Fibroblast of upper back skin (primary cell): ENCODE measurements at places on chromosomes 4 and X.

DNA sequence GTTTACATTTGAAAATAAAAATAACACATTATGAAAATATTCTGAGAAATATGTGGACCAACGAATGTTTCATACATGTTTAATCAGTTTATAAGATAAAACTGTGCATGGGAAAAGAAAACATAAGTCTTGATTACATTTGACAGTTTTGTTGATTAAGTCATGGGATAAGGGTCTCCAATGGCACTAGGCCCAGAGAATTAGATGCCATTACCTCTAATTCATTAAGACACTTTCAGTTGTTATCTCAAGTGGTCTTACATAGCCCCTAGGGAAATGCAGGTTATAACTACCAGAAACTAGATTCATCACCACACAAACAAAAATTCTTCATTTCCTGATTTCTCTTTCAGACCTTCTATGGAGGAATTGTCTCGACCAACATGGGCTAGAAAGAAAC is 300.8 kb downstream of the PCDH7 start:
- no peak for DNase-seq

- no peak for DNase-seq
Observed at GRCh38 chrX:107429090-107429489, 20.4 kb upstream of the FRMPD3 start.

- DNase-seq = peak; percentile 81
Observed at GRCh38 chrX:31228415-31228832, 156.6 kb upstream of the FTHL17 start.

DNA sequence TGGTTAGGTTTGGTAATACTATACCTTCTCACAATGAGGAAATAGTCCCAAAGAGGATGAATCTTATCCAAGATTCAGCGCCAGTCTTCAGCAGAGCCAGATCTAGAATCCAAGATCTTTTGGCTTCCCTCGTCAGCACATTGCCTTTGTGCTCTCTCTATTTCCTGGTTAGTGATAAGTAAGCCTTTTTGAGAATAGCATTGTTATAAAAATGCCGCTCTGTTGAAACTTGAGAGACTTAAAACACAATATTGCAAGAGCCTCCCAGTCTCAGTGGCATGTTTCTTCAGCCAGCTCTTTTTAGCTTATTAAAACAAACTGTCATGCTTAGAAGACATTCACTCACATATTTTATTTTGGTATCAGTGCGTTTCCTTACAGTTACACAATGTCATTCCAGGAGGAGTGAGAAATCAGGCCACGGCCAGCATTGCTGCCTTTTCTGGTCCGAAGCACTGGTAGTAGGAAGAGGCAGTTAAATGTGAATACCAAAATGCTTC is 141.4 kb downstream of the KLHL8 start:
- peak; percentile 57 for DNase-seq

GRCh38 chr4:56570041-56570440 is 64.5 kb downstream of the ARL9 start:
- DNase-seq = peak; percentile 1

DNA sequence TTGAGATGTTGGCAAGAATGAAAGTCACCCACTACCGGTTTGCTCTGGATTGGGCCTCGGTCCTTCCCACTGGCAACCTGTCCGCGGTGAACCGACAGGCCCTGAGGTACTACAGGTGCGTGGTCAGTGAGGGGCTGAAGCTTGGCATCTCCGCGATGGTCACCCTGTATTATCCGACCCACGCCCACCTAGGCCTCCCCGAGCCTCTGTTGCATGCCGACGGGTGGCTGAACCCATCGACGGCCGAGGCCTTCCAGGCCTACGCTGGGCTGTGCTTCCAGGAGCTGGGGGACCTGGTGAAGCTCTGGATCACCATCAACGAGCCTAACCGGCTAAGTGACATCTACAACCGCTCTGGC is 12.3 kb downstream of the RPL9 start:
- DNase-seq = no peak

- peak; percentile 44 for DNase-seq
Observed at GRCh38 chr4:38782452-38783108, at the start of gene TLR10. Gene TLR10, minus strand, starts transcription at chr4:38782990. Its CDS starts 7,400 bp downstream, at chr4:38775590.

DNA sequence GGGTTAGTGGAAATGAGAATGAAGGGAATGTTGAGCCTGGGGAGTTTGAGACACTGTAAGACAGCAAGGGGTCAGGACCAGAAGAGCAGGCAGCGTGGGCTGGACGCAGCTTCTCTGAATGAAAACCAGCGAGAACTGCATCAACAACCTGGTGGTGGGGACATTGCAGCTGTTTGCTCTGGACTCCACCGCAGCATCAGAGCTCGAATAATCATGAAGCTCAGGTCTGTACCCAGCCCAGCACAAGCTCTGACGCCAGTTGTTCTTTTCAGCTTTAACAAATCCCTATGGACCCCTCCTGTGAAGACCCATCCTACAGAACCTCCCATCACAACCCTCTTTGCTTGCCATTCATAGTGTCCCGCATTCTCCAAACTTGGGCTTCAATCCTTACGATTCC is 106.8 kb upstream of the PNPLA4 start:
- no peak for DNase-seq

DNA sequence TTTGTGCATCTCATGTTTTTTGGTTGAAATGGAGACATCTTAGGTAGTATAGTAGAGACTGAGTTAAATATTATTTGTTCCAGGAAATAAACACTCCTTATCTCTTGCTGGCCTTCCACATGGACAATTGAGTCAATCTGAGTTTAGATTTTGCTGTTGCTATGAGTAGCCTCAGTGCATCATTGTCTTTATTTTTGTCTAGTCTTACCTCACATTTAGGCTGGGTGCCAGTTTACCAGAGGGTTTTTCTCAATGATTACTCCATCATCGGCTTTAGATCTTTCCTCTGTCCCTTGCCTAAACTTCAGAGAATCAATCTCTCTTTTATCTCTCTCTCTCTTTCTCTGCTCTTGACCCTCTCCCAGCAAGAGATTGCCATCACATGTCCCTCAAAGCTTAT is 73.6 kb downstream of the GABRB1 start:
- DNase-seq = no peak

DNA sequence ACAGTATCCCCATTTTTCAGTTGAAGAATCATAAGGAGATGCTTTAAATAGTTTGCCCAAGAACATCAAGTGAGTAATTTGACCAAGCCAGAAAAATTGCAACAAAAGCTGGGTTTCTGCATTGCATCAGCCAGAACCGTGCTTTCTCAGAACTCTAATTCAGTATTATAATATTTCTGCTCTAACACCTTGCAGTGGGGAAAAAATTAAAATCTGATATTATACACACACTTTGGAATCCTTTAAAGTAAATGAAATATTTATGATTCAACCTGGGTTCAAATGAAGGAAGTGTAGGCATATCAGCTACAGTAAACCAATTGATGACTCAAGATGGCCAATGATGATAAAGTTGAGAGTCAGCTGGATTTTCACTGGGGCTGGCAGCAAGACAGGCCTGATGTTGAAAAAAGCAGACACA is 387.6 kb upstream of the ZFP42 start:
- peak; percentile 82 for DNase-seq

- peak; percentile 73 for DNase-seq
Observed at GRCh38 chr4:65502131-65502701, 168.1 kb downstream of the EPHA5 start.

GRCh38 chr4:110950731-110951130 is 327.9 kb upstream of the PITX2 start:
- peak; percentile 32 for DNase-seq

DNA sequence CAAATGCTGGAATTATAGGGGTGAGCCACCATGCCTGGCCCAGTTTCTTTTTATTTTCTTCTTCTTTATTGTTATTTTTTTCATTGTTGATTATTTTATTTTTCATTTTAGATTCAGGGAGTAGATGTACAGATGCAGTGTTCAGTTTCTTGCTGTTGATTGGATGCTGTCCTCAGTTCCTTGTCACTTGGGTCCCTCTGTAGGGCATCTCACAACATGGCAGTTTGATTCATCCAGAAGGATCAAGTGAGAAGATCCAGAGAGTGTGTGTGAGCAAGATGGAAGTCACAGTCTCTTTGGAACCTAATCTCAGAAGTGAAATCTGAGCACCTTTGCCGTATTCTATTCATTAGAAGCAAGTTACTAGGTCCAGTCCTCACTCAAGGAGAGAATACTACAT is 20.9 kb downstream of the HMGB3 start:
- no peak for DNase-seq

DNA sequence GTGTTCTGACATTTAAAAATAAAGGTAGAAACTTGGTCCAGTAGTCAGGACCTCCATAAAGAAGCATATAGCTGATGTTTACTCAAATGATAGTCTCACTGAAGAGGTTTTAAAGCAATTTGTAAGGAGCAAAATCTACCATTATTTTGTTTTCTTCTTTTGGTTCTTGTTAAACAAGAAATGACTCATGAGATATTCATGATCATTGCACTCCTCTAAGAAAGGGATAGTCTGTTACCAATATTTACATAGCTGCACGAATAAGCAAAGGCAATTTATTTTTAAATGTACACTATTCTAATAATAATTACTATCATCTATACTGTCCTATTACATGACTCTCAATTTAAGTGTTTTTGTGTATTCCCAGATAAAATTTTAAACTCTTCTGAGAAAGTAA is 397.9 kb downstream of the FAM47B start:
- no peak for DNase-seq

- DNase-seq = no peak
Observed at GRCh38 chr4:70399319-70399718, 1.6 kb downstream of the OPRPN start.

DNA sequence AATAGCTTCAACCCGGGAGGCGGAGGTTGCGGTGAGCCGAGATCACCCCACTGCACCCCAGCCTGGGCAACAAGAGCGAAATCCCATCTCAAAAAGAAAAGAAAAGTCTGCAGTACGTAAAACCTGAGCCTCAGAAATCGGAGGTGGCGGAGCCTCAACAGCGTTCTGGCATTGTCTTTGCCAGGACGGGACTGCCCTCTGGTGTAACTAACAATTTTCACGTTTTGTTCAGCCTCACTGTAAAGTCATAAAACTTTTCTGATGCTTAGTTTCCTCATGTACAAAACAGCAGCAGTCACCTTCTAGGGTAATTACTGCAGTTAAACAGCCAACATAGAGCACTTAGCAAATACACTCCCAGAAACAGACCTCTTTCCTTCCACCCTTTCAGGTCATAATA is 121.7 kb downstream of the RBM47 start:
- no peak for DNase-seq

- DNase-seq = no peak
Observed at GRCh38 chr4:74054483-74055047, 16.1 kb upstream of the CXCL3 start.

DNA sequence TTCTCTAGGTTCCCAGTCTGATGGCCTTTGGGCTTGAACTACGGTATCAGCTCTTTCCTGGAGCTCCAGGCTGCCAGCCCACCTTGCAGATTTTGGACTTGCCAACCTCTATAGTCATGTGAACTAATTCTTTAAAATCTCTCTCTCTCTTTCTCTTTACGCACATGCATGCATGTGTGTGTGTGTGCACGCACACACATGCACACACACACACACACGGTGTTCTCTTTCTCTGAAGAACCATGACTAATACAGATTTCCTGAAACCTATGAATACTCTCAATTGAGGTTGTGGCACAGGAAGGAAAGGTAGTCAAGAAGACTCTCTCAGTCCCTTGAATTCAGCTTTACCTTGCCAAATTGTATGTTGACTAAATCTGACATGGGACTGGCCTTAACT is 6.2 kb upstream of the ZCCHC13 start:
- DNase-seq = no peak

GRCh38 chrX:38561951-38562719 is 793 bp downstream of the TSPAN7 start:
- DNase-seq = no peak

GRCh38 chrX:140664939-140665338 is 44.6 kb upstream of the LINC00632 start:
- DNase-seq = peak; percentile 24

GRCh38 chr4:87041141-87041540 is 106.3 kb downstream of the AFF1 start:
- DNase-seq = no peak

GRCh38 chr4:1592709-1593417 is 91.2 kb downstream of the FAM53A start:
- DNase-seq = no peak

- DNase-seq = no peak
Observed at GRCh38 chr4:169628579-169628978, 8.2 kb downstream of the CLCN3 start.
